Fibroblast of skin of abdomen (primary cell): ENCODE measurements at places on chromosomes 4 and X.
A peak's percentile ranks its signal among the peaks of the same experiment; 100 is the strongest.

DNA sequence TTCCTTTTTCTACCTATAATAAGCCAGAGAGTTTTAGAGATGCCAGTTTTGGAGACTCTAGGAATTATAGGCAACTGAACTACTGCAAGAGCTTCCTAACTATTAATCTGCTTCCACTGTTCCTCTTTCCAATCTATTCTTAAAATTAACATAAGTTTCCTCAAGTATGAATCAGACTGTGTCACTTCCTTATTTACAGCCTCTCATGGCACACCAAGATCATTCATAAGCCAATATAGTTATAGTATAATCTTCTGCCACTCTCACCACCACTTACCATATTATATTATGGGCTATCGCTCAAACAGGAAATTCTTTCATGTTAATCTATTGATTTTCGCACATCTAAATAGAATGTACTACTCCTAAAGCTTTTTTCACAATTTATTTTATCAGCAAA is 383.5 kb downstream of the STPG2 start:
- no peak for DNase-seq

GRCh38 chrX:123876177-123876576 is 16.3 kb downstream of the XIAP start:
- DNase-seq, result no peak

- DNase-seq, result peak; percentile 84
Measured at GRCh38 chr4:146333187-146333894, 119.0 kb downstream of the REELD1 start.

DNA sequence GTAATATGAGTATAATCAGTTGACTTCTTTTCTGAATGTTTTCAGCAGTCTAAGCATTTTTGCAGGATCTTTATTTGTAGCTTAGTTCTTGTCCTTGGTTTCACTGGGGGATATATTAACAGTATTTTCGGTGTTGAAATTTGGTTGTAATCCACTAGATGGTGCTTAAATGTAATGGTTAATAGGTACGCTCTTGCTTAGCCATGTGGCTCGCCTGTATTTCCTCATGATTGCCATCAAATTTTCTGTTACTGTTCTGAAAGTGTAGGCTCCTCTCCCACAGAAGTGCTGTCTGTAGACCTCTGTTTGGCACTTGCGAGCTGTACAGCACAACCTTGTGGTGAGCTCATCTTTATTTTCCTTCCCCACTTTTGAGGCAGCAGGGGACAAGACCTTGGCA is 3.9 kb upstream of the FAAH2 start:
- no peak for DNase-seq

GRCh38 chr4:40493160-40493559 is 136.5 kb downstream of the RBM47 start:
- DNase-seq, result no peak
